ENCODE measurements at places on chromosomes 7 and 10. TPM values are rescaled to one million over a fixed set of nuclear protein-coding genes. Genes with fewer than 3 reads are reported as not detected.

The DDX50 gene
- total RNA-seq = 22.3 TPM

The SGPL1 gene
- 43.8 TPM for total RNA-seq

The SPDYE2B gene
- not detected for total RNA-seq

GRCh38 chr10:111360260-111360925 lies 283.6 kb downstream of the ADRA2A start:
- H3K4me1 ChIP-seq = no peaks in the 10 kb centered on the region
- no peak overlapping the region for H3K27ac ChIP-seq
- peak; percentile 80 for DNase-seq
- H3K36me3 ChIP-seq = no peaks in the 10 kb centered on the region

DNA sequence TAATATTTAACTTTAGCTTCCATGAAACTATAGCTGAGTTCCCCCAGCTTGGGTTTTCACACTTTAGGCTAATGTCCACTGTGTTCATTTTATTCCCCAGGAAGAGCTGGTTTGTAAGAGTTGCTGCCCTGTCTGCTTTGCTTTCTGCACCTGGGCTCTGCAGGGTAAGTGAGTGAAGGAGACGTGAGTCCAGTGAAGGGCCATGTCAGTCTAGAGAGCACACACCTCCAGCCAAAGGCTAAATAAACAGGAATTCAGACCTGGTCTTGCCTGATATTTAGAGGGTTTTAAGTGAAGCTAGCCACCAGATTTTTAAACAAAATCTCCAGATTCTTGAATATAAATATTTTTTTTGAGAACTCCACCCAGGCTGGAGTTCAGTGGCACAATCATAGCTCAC lies 24.5 kb upstream of the FZD1 start:
- DNase-seq = peak; percentile 15
- peak overlapping the region; percentile 73 for H3K27ac ChIP-seq
- H3K4me3 ChIP-seq = no peak overlapping the region
- H3K4me1 ChIP-seq = peaks cover 24% of the 10 kb centered on the region

- no peak for DNase-seq
- no peaks in the 10 kb centered on the region for H3K4me1 ChIP-seq
- no peak overlapping the region for H3K27ac ChIP-seq
- no peak overlapping the region for H3K4me3 ChIP-seq
Observed at GRCh38 chr7:43302211-43302711, 189.8 kb downstream of the HECW1 start.

- H3K36me3 ChIP-seq = no peaks in the 10 kb centered on the region
- no peak overlapping the region for H3K4me3 ChIP-seq
- no peaks in the 10 kb centered on the region for H3K27me3 ChIP-seq
- H3K4me1 ChIP-seq = no peaks in the 10 kb centered on the region
Observed at GRCh38 chr7:68955656-68956055, 642.6 kb upstream of the AUTS2 start.

GRCh38 chr7:33356336-33356735 lies 227.0 kb downstream of the BBS9 start:
- no peaks in the 10 kb centered on the region for H3K36me3 ChIP-seq
- no peak overlapping the region for H3K4me3 ChIP-seq
- no peaks in the 10 kb centered on the region for H3K4me1 ChIP-seq

DNA sequence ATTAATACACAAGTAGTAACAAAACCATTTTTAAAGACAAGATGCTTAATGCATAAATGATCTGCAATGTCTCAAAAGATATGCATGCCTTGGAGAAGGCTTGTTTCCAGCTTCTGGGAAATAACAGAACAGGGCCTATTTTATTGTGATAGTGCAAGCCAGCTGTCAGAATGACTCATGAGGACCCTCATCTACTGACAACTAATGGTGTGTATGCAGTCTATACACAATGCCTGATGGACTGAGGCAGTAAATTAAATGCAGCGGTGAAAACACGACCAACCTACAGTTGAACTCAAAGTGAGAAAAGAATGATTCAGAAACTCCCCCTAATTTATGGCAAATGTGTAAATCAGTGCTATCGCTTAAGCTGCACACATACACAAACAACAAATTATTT lies 46.3 kb downstream of the VPS41 start:
- no peak for DNase-seq

GRCh38 chr7:120920034-120920433 lies 30.5 kb upstream of the ING3 start:
- no peaks in the 10 kb centered on the region for H3K27me3 ChIP-seq
- H3K4me1 ChIP-seq = no peaks in the 10 kb centered on the region

Measured in body of pancreas (tissue), 4 donors.